ENCODE measurements at places on chromosomes 16 and 17. TPM values are rescaled to one million over a fixed set of nuclear protein-coding genes. Genes with fewer than 3 reads are reported as not detected.

HOXB2 gene
- total RNA-seq: 4.1 TPM

SLC46A1 gene
- total RNA-seq: 6.5 TPM

DNA sequence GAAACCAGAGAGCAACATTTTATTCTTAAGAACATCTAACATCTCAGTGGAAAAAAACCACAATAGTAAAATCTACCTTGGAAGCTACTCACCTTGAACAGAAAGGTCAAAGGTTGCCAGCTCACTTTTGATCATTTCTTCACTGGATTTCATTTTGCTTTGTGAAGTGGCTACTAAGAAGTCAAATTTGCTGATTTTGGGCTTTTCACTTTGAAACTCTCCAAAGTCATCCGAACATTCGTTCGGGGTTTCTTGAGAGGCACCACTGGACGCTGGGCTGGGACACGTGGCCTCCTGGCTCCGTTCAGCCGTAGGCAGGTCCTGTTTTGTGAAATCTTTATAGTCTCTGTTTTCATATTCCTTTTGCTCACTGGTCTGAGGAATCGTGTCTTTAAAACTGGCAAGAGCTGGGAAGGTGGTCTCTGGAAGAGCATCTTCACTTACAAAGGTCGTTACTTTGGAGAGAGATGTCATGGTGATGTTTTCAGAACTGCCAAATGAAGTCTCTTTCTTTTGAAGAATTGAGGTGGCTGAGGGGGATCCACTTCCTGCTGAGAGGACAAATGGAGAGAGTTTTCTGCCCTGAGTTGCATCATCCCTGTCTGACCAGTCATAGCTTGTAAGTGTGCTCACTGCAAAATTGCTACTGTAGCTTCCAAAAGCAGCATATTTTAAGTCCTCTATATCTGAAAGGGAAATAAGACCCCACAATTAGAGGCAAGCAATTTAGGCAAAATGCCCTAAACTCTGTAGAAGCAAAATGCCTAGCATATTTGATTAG is 52.4 kb downstream of the DUSP14 start:
- no peak for DNase-seq

GRCh38 chr17:76998839-76999238 is 130.6 kb downstream of the MGAT5B start:
- no peak for DNase-seq

DNA sequence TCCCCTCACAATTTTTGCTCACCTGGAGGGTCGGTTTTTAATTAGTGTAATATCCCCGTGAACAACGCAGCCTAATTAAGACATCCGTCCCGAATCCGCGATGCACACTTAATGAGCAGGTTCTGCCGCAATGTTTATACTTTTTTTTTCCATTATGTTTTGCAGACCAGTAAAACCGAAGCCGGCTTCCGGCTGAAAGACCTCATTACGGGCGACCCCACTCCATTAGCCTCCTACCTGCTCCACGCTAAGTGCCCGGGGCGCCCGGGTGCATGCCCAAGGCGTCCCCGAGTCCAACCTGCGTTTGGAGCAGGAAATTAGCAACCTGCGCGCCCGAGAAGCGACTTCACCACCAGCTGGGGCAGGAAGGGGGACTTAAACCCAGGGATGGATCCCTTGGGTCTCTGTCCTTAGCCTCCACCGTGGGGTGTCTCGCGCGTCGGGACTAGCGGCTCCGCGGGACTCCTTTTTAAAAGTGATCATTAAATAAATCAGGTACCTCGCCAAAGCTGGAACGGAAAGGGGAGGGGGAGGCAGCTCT is 1.7 kb downstream of the RBFOX3 start:
- no peak for DNase-seq

GRCh38 chr17:72725433-72726068 is 366.9 kb downstream of the SLC39A11 start:
- DNase-seq: peak; percentile 81

Data from tongue (tissue), 3 donors.